AML-193 (cell line): ENCODE measurements at places on chromosomes 7 and 10.

GRCh38 chr10:61159253-61159652, 215.3 kb upstream of the RHOBTB1 start:
- DNase-seq = no peak

GRCh38 chr10:72085166-72085565, 3.2 kb downstream of the SPOCK2 start:
- DNase-seq = no peak

DNA sequence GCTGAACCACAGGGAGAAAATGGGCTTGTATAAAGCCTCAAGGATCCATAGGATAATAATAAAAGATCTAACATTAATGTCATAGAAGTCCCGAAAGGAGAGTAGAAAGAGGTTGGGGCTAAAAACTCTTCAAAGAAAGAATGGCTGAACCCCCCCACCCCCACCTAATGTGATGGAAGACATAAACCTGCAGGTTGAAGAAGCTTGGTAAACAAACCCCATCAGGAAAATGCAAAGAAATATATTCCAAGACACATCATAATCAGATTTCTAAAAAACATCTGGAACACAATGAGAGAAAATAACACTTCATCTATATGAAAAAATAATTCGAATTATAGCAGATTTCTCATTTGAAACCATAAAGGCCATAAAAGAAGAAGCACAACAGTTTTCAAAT, 105.6 kb upstream of the BAIAP2L1 start:
- no peak for DNase-seq

- DNase-seq = no peak
These were observed 19.4 kb upstream of the TPST1 start for GRCh38 chr7:66185680-66186187.

DNA sequence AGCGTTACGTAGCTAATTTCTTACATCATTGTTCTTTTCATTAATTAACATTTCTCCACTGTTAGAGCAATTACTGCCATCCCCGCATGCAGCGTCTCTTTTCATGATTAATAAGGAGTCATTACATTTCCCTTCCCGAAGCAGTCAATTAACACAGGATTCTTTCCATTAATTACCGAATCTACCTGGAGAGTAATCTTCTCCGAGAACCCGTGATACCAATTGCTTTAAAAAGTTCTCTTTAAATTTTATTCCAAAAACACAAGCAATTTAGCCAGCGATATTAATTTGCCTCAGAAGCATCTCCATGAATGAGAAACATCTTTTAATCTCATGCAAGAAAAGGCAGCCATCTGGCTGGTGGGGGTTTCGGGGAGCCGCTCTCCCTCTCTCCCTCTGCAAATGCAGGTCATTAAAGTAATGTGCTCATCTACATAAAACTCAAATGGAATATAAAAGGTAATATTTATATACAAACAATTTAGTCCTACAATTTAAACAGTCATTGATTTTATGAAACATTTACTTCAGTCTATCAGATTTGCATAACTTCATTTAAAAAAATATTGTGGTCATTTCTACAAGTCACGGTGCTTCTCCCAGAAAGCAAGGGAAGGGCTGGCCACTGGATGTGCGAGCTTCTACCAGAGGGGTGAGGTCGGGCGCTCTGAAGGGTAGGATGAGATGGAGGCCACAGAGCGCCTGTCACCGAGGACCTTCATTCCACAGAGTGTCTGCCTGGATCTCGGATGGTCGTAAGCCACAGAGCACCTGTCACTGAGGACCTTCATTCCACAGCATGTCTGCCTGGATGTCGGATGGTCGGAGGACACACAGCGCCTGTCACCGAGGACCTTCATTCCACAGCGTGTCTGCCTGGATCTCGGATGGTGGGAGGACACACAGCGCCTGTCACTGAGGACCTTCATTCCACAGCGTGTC, 145.0 kb downstream of the WDR37 start:
- no peak for DNase-seq

- no peak for DNase-seq
These were observed 14.7 kb upstream of the LMBR1 start for GRCh38 chr7:156907656-156908055.

DNA sequence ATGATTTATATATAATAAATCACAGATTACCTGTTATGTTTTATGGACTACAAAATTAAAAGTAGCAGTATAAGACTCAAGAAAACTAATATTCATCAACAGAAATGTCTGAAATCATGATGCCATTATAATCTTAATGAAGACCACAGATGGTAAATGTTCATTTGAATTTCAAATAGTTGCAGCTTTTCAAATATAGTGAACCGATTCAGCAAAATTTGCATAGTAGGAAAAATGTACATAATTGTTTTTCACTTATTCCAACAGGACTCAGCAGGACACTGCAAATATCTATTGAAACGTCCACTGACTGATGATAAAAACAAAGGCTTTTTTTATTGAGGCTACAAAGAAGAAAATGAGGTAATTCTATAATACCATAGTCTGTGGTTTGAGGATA, 51.2 kb upstream of the LSM8 start:
- no peak for DNase-seq

DNA sequence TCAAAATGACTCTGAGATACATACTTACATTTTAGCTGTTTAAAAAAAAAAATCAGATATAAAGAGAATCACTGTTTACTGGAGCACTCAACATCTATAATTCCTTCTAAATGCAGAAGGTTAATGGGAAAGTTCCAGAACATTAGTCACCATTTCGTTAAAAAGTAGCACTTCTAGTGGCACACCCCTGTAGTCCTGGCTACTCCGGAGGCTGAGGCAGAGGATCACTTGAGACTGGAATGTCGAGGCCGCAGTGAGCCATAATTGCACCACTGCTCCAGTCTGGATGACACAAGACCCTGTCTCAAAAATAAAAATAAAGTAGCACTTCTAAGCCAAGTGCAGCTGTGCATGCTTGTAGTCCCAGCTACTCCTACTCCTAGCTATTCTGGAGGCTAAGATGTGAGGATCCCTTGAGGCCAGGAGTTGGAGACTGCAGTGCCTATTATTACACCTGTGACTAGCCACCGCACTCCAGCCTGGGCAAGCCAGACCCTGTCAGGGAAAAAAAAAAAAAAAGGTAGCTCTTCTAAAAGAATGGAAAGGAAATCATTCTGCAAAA, 2.2 kb downstream of the FGFBP3 start:
- no peak for DNase-seq

DNA sequence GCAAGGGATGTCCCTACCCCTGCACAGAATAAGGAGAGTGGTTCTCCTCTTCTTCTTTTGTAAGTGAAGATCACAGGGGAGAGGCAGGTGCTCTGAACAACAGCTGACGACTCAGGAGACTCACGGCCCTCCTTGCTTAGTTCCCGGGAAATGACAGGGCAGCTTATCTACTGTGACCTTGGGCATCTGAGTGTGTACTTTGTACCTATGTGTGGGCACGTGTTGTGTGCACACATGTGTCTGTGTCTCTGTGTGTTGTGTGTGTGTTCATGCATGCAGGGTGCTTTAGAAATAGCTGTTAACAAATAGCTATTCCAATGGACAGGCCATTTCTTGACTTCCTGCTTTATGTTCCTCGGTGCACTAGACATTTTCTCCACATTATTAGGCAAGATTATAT, 80.5 kb upstream of the NPS start:
- DNase-seq = no peak

- no peak for DNase-seq
These were observed 16.1 kb upstream of the PTTG1IP2 start for GRCh38 chr7:90453259-90453891.

GRCh38 chr7:70347463-70348254, 749.4 kb downstream of the AUTS2 start:
- no peak for DNase-seq

- no peak for DNase-seq
These were observed 830 bp downstream of the RAB18 start for GRCh38 chr10:27504808-27505460.

GRCh38 chr10:86041116-86041515, 325.5 kb downstream of the GRID1 start:
- DNase-seq = no peak

GRCh38 chr7:108251700-108252099, 121.5 kb upstream of the LAMB4 start:
- DNase-seq = no peak

DNA sequence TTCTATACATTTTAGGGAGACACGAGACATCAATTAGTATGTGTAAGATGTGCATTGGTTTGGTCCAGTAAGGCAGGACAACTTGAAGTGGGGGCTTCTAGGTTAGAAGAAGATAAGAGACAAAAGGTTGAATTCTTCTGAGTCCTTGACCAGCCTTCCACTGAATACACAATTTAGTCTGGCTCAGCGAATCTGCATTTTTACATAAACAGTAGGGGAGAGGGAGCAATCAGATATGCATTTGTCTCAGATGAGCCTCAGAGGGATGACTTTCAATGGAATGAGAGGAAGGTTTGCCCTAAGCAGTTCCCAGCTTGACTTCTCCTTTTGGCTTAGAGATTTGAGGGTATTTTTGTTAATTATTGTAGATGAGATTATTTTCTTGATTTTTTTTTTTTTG, 20.0 kb upstream of the C10orf90 start:
- DNase-seq = no peak

GRCh38 chr10:27158421-27158820, 3.3 kb downstream of the MASTL start:
- DNase-seq = no peak

DNA sequence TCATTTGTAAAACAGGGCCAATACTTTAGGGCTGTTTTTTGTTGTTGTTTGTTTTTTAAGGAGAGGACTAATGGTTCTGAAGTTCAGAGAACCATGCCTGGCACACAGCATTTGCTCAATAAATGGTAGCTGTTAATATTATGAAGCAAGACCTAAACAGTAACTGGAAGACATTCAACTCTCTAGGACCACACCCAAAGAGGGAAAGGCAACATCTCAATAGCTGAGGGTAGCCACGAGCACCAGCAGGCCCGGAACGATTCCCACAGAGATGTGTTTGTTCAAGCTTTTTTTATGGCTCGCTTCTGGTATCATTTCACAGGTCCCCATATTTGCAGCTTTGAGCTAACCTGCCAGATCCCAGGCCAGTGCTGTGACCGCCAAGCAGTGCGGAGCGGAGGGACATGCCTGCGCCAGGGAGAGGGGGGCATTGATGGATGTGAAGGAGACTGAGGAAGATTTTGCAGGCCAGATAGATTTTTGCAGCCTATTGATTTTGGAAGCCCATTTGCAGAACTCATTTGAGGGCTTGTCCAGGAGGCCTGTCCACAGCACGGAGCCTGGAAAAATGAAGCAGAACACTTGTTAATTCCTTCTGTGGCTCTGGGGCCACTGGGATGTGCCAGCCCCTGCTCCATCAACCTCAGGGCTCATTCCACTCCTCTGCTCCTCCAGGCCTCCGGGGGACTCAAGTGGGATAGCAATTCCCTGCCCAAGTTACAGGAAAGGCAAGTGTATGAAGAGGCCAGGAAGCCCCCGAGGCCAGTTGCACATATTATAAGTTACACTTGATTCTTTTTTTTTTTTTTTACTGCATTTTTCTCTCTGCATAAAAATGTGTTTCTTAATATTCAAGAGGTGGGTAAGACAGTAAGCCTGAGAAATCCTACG, 57.3 kb upstream of the FGFR2 start:
- no peak for DNase-seq

DNA sequence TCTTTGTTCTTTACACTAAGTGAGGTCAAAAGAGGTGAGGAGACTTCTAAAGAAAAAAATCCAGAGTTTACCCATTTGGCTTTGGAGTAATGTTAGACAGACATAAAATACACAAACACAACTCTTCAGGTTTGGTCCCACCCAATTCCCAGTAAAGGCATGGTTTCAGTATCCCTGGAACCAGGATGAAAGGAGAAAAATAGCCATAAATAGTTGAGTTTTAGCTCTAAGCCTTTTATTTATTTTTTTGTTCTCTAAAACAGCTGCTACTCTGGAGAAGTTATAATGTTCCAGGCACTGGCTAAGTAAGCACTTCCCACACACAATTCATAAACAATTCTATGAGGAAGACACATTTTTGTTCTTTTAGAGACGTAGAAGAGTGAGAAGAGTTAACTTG, 4.0 kb downstream of the ABCB1 start:
- DNase-seq = no peak

- DNase-seq = no peak
These were observed 33.1 kb downstream of the SEMA3D start for GRCh38 chr7:85153715-85154114.

- DNase-seq = no peak
These were observed 33.9 kb downstream of the CHN2 start for GRCh38 chr7:29228289-29229011.

GRCh38 chr7:30804078-30804661, 33.0 kb downstream of the MINDY4 start:
- DNase-seq = no peak

DNA sequence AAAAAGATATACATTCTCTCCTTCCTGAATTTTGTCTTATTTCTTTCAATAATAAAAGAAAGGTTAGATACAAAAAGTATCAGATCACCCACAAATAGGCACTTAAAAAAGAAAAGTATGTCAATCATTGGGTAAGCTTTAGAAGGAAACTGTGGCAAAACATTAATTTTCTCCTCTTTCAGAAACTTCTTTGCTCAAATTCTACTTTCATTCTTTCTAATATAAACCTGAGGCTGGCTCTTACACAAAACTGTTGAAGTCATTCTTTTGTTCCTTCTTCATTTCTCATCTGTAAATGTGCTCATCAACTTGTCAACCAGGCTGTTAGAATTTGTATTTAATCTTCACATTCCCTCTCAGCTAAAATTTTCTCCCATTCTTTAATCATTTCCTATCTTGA, 124.6 kb downstream of the LRRN3 start:
- DNase-seq = no peak

DNA sequence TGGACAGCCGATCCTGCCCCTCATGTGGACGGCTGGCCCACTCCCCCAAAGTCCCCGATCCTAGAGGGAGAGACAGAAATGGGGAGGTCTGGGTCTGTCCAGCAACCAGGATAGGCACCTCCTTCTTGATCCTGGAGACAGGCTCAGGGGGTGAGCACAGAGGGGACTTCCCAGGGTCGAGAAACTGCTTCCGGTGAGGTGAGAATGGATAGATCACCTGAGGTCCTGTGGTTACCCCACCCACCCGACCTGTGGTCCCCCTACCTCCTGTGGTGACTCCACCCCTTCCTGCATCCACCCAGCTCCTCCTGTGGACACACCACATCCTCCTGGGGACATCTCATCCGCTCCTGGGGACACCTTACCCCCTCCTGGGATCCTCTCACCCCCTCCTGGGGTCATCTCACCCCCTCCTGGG, 27.4 kb upstream of the RASGEF1A start:
- no peak for DNase-seq

GRCh38 chr10:8006274-8006999, 48.1 kb upstream of the GATA3 start:
- DNase-seq = no peak

- no peak for DNase-seq
These were observed 37.3 kb upstream of the DLG5 start for GRCh38 chr10:77963901-77964300.
